CD4-positive, alpha-beta T cell treated with Interleukin-4 for 4 hours (primary cell): ENCODE measurements at places on chromosomes 16 and 17.

- DNase-seq = no peak
These were observed 22.5 kb upstream of the TBX2 start for GRCh38 chr17:61376931-61377838.

DNA sequence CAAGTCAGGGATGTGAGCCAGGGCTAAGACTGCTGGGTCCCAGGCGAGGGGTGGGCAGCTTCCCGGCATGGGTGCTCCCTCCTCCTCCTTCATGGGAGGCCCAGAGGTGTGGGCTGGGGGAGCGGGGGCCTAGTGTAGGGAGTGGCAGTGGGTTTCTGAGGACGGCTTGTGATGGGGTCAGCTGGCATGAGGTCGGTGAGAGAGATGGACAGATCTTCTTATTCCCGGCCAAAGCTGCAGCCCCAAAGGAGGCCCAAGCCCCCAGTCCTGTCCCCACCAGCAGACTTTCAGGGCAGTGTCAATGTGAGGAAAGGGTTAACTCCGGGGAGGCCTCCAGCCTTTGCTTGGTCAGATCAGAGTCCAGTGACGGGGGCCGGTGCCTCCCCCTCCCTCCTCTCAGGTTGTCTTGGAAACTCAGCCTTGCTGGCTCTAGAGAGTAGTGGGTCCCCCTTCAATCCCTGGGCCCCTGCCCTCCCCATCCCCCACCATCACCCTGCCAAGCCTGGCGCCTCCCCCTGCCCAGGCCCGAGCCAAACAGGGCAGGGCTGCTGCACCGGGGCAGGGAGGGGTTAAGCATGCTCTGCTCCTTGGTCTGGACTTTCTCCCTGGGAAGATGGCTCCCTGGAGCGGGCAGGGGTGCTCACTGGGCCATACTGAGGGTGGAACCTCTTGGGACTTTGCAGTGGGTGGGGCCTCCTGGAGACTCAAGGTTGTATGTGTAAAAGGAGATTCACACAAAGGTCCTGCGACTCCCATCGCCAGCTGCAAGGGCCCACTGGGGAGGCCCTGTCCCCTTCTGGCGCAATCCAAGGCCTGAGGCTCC is 12.4 kb downstream of the NAT9 start:
- DNase-seq = no peak

DNA sequence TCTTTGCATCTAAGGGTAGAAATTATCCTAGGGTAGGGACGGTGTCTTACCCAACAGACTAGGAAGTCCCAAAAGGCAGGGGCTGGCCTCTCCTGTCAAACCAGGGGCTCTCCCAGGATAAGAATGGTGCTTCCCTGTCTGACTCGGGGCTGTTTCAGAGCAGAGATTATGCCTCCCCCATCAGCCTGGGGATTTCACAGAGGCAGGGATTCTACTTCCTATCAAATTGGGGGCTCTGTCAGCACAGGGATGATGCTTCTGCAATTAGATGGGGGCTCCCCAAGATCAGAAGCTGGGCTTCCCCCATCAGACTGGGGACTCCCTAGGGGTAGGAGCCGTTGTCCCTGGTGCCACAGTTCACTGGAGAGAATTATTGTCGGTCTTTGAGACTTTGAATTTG is 2.3 kb downstream of the NXPH3 start:
- DNase-seq = no peak

DNA sequence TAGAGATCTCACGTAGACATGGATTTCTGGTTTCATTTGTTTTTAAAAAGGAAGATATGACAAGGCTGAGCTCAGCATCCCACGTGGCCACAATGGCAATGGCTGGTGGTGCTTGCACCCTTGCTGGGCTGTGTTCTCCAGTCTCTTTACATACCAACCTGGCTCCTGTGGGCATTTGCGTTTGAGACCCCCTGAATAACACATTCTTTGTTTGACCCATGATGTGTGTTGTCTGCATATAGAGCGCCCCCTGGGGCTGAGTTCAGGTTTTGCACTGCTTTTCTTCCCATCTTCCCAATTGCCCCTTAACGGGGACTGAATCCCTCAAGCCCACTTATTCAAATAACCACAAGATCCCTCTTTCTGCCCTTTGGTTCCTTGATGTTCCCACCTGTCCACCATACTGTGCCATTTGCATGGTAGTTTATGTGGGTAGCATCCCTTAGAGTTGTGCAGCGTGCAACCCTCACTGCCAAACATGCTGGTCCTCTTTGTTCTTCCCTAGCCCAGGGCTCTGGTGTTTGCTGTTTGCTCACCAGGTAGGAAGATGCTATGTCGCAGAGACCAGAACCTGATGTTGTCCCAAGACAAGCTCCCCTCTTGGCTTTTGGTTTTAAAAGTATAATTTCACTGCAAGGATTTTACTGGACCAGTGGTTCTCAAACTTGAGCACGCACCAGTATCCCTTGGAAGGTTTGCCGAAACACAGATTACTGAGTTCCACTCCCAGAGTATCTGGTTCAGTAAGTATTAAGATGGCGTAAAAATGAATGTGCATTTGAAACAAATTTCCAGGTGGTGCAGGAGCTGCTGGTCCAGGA is 38.5 kb upstream of the NKD1 start:
- peak; percentile 36 for DNase-seq

DNA sequence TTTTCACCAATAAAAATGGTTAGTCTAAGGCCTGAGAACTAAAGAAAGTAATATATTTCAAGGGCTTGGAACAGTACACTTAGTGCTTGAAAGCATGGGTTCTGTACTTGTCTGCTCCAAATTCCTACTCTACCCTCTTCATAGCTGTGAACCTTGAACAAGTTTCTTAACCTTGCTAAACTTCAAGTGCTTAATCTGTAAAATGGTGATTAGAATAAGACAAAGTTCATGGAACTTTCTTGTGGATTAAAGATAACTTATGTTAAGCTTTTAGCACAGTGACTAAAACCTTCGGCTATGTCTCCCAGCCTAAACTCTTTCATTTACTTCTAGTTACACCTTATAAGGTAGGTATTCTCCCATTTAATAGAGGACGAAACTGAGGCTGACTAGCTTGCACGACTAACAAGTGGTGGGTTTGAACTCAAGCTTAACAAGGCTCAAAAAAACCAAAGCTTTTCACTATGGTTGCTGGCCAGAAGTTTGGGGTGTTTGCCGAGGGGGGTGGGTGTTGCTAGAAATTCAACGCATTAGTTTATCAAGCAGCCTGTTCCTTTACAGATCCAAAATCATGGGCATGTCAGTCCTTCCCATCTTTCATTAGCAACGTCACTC is 28.8 kb downstream of the CDRT4 start:
- no peak for DNase-seq

GRCh38 chr17:66549731-66550207 is 247.4 kb downstream of the PRKCA start:
- DNase-seq = no peak
